ENCODE measurements at places on chromosomes 2 and 18.

- no peak for DNase-seq
Observed at GRCh38 chr18:48721312-48721711, 182.5 kb downstream of the CTIF start.

DNA sequence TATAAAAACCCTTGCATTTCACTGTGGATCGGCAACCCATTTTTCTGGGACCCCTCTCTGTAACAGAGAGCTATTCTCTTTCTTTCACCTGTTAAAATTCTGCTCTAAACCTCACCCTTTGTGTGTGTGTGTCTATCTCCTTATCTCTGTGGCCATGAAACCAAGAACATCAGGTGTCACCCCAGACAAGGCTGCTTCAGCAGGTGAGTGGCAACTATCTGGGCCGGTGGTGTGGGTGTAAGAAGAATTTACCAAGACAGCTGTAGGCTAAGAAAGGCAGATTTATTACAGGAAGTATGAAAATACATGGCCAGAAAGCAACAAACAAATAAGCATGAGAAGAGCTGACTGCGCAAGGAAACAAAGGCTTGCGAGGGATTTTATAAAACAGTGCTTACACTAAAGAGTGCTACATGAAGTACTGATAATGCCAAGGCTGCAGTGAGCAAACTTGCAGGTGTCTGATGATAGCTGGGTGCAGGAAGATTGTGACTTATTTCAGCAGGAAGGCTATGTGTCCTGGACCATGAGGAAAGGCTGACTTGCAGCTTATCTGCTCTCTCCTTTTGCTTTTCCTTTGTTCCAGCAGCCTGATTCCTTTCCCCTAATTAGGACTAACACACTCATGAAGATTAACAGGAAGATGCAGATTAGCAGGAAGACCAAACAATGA is 421.1 kb downstream of the PTH2R start:
- DNase-seq = no peak

DNA sequence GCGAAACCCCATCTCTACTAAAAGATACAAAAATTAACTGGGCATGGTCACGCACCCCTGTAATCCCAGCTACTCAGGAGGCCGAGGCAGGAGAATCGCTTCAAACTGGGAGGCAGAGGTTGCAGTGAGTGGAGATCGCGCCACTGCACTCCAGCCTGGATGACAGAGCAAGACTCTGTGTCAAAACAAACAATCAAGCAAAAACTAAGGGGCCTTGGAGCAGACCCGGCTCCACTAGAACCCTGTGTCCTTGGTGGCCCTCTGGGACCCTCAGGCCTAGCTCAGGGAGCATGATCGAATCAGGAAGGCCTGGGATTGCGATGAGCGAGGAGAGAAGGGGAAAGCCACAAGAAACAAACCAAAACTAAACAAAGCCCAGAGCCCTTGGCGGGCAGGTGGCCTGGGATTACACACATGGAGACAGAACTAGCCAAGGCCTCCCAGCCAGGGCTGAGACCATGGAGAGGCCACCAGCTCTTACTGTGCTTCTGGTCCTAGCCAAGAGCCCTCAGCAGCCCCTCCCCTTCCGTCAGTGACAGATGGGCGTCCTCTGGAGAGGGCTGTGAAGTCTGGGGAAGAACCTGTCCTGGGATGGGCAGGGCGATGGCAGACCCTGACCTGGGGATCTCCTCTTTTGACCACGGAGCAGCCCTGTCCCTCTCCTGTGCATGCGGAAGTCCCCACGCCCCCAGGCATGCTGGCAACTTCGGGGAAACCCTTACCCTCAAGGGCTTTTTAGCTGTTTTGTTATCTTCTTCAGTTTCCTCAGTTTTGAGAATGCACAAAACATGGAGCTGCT is 27.4 kb upstream of the CATIP start:
- DNase-seq = no peak

GRCh38 chr2:15957881-15958713 is 17.7 kb downstream of the MYCN start:
- DNase-seq = no peak

DNA sequence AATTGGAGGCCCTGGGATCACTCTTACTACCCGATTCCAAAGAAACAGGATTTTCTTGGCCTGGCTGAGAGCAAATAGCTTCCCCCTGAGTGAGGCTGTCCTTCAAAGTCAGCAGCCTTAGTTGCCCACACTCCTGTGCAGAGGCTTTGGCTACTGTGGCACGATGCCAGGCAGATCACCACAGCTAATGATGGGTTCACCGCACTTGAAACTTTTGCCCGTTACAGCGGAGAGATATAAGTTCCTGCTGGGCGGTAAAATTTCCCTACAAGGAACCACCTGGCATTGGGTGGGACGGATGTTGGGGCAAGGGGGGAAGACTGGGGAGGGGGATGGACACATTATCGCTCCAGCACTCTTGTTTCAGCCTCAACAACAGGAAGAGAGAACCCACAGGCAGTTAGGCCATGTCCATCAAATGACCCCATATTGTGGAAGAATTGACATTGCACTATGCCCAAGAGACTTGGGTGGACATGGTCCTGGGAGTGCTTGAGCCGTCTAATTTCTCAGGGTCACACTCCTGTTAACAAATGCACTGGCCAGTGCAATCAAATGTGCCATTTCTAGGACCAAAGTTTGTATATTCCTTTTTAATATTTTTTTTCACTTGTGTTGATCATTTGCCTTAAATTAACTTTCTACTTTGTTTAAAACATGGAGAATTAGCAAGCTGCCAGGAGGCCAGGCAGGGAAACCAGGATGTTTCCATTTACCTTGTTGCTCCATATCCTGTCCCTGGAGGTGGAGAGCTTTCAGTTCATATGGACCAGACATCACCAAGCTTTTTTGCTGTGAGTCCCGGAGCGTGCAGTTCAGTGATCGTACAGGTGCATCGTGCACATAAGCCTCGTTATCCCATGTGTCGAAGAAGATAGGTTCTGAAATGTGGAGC is 4.4 kb downstream of the IL1B start:
- DNase-seq = no peak

GRCh38 chr2:120927265-120927628 is 191.6 kb downstream of the GLI2 start:
- no peak for DNase-seq

DNA sequence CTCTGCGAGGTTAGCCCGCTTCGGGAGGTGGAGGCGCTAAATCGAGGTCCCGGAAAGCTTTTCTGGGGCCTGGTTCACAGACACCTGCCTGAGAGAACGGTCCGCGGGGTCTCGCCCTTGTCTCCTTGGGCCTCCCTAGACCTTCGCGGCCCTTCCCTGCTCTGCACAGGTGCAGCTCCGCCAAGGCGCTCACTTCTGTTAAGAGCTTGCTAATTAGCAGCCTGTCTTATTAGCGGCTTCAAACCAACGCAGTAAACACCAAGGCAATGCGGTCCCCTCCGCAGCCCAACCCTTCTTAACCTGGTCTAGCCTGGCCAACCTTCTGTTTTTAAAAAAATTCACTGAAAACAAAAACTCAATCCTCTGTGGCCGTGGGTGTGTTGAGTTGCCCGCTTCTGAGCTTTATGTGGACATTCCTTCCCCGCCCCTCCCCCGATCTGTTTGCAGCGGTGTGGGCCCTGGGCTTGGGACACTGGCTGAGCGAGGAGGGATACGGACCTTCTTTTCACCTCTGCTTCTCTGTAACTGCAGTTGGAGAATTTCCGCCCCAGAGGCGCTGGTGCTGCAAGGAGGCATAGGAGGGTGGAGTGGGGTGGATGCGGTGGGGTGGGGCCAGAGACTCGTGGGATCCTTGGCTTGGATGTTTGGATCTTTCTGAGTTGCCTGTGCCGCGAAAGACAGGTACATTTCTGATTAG is 3.4 kb upstream of the HOXD4 start:
- DNase-seq = no peak

DNA sequence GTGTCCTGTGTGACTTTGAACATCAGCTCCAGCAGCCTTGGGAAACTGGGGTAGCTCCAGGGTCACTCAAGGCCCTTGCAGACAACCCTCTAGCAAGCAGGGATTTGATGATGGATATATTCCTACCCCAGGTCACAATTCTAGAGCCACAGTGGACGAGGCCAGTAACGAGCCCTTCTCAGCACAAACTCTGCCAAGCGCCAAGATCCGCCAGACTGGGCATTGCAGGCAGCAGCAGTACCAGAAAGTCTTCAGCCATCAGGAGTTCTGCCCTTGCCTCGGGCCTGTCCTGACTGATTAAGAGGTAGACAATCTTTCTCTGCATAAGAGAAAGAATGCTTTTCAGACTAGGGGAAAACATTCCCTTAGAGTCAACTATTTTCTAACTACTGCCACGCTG is 259.1 kb downstream of the FBXO15 start:
- no peak for DNase-seq

DNA sequence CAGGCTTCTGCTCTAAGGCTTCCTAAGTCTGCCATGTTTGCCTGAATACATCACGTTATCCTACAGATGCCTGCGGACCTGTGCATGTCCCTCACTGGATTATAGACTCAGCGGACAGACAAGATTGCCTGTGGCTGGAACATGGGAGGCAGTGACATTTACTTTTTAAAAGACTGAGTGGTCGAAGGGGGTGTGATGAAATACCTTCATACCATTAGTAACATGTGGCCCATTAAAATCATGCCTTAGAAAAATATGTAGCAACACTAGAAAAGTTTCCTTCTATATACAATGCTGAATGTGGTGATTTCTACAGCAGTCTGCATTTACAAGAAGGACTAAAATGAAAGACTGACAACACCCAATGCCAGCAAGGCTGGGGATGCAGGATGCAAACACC is 154.4 kb downstream of the ASB1 start:
- no peak for DNase-seq

DNA sequence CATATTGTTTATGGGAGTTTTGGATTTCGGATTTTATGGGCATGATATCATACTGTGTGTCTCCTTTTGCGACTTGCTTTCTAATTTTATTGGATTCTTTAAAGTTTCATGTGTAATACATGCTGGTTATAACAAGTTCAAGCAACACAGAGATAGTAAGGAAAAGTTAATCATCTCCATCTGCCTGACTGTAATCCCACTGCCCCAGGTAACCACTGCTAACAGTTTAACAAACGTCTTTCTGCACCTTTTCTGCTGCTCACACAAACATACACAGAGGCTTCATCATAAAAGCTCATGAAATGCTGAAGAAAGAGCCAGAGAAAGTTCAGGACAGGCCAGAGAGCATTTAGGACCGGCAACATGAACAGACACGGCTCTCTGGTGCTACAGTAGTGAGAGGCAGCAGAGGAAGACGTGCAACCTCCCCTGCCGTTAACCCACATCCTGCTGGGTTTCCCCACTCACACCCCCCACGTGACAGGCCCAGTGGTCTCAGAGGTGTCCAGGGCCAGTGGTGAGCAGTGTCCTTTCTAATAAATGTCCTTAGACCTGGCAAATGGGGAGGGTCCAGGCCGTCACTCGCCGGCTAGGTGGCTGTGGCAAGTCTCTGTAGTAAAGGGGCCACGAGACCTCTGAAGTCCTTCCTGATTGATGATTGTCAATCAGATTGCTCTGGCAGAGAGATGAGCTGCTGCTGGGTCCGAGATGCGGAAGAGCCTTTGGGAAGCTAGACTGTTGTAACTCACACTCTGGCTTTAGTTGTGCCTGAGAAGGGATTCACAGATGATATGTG is 43.0 kb upstream of the SLC1A4 start:
- DNase-seq = no peak

- no peak for DNase-seq
Observed at GRCh38 chr2:150413910-150414309, 73.6 kb downstream of the RND3 start.

DNA sequence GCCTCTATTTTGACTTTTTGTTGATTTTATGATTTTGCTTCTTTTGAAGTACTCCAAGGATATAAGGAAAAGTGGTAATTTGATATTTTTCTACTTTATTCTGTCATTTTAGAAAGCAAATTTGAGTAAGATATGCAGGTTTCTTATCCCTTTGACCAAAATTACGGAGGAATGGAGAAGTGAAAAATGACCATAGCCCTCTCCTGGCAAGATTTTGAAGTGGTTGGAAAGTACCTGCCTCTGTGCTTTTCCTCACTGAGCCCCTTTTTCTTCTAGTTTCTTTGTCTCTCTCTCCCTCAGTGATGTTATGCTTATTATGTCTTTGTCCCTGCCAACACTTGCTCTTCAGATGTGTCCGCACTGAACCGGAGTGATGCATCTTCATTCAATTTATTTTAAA is 898.1 kb downstream of the EPHA4 start:
- DNase-seq = no peak

All from 8988T (cell line).